Activated T-helper 1 cell treated with Interleukin-2 at 50 U/mL for 16 hours (primary cell): ENCODE measurements at places on chromosomes 2 and 18.

GRCh38 chr2:236715491-236715961 lies 145.9 kb downstream of the ACKR3 start:
- DNase-seq, result no peak

DNA sequence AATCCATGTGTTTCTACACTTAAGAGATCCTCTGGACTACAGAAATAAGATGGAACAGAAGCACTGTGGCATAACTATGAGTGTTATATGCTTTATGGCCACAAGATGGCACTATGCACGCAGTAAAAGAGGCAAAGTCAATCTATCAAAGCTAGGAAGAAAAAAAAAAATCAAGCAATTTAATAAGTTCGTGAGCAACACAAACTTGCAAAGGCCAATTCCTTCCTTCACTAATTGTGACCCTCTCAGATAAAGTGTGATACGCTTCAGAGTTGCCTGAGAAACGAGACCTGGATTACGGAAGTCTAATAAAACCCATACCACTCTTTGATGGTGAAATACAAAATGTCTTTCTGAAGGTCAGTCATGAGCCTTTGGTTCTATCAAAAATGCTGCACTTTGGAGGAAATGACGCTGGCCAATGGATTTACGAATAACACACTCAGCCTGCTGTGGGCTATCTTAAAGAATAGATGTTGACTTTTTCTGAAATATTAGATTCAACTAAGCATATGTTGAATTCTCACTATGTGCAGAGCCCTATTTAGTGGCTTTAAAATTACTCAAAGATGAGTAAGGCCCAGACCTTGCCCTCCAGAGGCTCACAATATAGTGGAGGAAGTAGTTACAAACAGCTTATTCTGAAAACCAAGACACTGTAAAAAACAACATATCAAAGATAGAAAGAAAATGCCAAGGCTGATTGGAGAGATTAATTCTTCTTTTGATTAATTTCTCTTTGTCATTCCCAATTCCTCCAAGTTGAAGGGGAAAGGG lies 35.5 kb upstream of the TTR start:
- no peak for DNase-seq

DNA sequence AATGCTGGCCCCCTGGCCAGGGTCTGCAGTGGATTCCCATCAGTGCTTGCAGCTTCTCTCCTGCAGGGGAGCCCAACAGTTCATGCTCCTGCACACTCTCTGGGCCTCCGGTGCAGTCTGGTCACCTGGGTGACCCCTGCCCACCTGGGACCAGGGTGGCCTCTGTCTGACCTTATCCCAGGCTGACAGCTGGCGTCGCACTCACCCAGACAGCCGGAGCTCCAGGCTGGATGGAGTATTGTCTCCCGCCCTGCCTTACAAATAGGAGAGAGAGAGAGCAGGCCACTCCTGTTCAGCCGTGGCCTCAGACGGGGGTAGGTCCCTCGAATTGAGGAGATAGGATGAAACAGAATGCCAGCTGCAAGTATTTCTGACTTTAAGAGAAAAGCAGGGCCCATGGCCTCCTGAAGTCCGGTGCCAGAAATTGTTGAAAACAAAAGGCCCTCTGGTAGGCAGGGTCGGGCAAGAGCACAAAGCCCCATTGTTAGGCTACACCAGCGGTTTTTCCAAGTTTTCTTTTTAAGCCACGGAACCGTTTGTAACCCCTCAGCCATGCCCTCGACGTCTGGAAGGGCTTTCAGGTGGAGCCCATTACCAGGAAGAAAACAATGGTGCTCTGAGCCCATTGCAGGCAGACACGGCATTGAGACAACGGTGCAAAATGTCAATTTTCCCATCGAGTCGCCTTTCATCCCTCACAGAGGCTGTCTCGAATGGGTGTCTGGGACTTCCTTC lies 258.4 kb downstream of the BCL11A start:
- DNase-seq, result no peak

- DNase-seq, result no peak
These were observed 296 bp downstream of the TTC21B start for GRCh38 chr2:165953306-165953654.

DNA sequence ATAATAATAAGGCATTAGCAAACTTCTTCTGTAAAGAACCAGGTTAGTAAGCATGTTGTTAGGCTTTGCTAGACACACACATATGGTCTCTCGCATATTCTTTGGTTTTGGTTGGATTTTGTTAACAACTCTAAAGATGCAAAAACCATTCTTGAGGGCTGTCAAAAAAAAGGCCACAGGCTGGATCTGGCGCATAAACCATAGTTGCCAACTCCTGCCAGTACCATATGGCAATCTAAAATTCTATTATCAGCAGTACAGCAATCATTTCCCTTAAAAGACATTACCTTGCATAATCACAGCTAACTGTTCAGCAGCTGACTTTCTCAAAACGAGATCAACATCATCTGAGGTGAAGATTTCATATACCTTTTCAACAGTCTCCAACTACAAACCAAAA lies 63.5 kb downstream of the RTTN start:
- DNase-seq, result no peak

- no peak for DNase-seq
These were observed 13.6 kb upstream of the THADA start for GRCh38 chr2:43609290-43609918.

DNA sequence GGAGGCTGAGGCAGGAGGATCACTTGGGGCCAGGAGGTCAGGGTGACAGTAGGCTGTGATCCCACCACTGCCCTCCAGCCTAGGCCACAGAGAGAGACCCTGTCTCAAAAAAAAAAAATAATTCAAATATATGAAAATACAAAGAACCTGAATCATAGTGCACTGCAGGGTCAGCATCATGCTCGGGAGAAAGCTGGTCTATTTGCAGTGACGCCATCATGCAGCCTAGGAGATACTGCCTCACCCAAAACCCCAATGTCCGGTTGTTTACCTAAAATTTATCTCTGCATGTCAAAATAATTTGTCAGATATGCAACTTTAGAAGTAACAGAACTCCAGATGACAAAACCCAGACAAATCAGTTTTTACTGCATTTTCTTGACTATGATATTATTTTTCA lies 61.5 kb upstream of the ALKAL2 start:
- DNase-seq, result no peak

GRCh38 chr2:43605851-43606250 lies 10.0 kb upstream of the THADA start:
- DNase-seq, result no peak

DNA sequence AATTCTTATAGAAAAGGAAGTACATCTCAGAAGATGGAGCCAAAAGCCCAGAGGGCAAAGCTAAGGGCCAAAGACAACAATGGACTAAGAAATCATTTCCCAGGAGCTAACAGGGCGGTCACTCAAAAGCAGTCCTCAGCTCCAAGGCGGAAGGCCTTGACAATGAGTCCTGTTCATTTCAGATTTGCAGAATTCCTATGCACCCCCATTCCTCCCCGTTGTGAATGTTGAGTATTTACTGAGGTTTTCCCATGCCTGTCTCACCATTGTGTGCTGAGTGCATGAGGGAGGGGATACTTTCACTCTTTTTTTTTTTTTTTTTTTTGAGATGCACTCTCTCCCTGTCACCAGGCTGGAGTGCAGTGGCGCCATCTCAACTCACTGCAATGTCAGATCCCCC lies 18.8 kb upstream of the DTNB start:
- no peak for DNase-seq

DNA sequence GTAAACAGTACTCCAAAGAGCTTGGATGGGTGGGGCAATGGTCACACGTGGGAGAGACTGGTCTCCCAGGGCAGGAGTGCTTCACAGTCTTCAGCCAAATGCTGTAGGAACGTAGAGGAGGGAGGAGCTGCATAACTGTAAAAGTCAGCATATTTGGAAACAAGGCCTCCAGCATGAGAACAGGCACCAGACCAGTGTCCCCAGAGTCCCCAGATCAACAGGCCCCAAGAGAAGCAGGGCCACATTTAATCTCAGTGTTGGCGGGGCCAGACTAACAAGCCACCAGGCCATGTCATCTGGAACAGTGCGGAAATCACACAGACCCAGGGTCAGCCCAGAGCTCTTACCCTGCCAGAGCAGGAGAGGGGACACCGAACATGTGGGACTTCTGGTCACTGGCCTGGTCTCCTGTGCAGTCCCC lies 63.2 kb downstream of the ADCY3 start:
- no peak for DNase-seq

DNA sequence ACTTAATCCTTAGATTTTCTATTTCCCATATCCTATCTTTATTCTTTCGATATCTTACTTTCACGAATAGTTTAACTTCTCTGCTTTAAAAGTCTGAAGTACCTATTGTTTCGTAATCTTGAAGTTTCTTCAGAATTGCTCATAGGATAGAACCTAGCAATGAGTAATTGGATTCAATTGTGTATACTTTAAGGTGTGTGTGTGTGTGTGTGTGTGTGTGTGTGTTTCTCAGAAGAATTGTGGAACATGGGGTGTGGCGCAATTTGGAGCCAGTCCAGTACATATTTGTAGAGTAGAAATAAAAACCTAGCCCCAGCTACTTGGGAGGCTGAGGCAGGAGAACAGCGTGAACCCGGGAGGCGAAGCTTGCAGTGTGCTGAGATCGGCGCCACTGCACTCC lies 897.6 kb downstream of the BCL11A start:
- no peak for DNase-seq
